ENCODE measurements at places on chromosomes 1 and 21.

GRCh38 chr1:193660428-193660827, 474.0 kb upstream of the B3GALT2 start:
- no peak for DNase-seq

GRCh38 chr1:230753586-230754251, 6.5 kb downstream of the CAPN9 start:
- DNase-seq = no peak

DNA sequence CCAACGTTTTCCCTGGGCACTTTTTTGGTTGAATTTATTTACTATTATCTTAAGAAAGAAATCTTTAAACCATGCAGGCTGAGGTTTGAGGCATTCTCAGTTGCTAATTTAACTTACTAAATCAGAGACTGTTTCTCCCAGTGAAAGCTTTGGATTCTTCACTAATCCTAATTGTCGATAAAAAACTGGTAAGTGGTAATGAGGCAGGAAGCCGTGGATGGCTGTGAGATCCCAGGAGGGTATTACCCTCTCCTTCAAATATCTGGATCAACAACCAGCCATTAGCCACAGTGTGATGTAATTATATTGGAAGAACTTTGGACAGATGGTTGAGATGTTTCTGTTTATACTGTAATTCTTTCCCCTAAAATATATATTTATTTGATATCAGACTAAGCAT, 485.0 kb downstream of the DISC1 start:
- DNase-seq = no peak

GRCh38 chr1:109365642-109366204, 32.0 kb downstream of the SORT1 start:
- no peak for DNase-seq

GRCh38 chr1:170664093-170664827, at the start of gene PRRX1:
PRRX1 (plus strand) TSS chr1:170664131; CDS start chr1:170664219, 88 bp downstream.
- DNase-seq = no peak

DNA sequence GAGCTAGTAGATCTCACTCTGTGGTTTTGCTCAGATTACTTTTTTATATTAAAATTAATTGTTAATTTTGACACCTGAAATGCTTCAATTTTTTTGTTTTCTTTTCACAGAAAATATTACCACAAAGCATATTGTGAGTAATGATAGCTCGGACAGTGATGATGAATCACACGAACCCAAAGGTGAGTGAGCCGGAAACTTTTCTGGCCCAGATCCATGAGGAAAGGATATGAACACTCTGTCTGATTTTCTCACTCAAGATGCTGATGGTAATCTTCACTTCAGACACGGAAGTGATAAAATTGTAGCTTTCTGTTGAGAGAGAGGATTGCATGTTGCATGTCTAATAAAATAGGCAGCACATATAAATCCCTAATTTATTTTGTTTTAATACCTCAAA, 121.8 kb downstream of the PLA2G4A start:
- DNase-seq = no peak

- no peak for DNase-seq
Observed at GRCh38 chr1:22615886-22616285, 20.5 kb upstream of the C1QA start.

DNA sequence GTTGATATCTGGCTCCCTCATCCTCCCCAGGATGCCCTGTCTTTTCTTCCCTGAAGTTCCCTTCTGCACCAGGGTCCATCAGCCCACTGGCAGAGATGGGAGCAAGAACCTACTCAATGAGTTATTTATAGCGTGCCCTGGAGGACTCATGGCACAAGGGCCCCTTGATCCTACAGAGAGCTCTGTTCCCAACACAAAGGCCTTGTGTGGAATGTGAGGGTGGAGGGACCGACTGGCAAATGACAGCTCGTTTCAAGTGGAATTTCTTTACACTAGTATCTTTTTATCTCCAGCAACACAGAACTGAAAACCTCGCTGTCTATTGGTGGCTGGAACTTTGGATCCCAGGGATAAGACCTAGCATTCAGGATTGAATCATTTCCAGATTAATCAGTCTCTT, 22.4 kb downstream of the CHI3L2 start:
- no peak for DNase-seq

DNA sequence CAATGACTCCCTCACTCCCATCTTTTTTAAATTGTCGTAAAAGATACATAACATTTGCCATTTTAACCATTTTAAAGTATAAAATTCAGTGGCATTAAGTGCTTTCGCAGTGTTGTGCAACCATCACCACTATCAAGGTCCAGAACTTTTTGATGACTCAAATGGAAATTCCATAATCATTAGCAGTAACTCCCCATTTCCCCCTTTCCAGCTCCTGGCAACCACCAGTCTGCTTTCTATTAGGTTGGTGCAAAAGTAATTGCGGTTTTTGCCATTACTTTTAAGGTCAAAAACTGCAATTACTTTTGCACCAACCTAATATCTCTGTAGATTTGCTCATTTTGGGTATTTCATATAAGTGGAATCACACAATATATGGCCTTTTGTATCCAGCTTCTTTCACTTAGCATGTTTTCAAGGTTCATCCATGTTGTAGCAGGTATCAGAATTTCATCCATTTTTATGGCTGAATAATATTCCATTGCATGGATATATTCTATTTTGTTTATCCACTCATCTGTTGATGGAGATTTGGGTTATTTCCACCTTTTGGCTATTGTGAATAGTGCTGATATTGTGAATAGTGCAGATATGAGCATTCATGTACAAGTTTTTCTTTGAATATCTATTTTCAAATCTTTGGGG, 159.7 kb downstream of the HIVEP3 start:
- peak; percentile 79 for DNase-seq

- no peak for DNase-seq
Observed at GRCh38 chr1:53643041-53643880, 95.7 kb downstream of the GLIS1 start.

GRCh38 chr1:203287898-203288297, 17.4 kb upstream of the BTG2 start:
- DNase-seq = no peak

GRCh38 chr1:200668514-200669313, 993 bp downstream of the DDX59 start:
- DNase-seq = no peak

- DNase-seq = no peak
Observed at GRCh38 chr1:110816945-110817344, 56.0 kb upstream of the CD53 start.

DNA sequence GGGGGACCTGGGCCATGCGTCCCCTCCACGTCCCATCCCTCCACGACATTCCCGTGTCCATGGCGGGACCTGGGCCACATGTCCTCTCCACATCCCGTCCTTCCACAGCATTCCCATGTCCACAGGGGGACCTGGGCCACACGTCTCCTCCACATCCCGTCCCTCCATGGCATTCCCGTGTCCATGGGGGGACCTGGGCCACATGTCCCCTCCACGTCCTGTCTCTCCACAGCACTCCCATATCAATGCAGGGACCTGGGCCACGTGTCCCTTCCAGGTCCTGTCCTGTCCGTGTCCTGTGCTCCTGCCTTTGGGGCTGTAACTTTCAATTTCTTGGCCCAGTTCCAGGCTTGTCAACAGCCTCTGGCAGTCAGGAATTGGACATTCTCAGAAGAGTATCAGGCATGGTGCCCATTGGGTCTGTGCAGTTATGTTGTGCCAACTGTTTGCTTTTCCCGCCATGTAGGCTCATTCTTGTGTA, 47.1 kb downstream of the WNT9A start:
- DNase-seq = no peak

GRCh38 chr1:94323311-94324177, 86.2 kb upstream of the ARHGAP29 start:
- no peak for DNase-seq

- DNase-seq = no peak
Observed at GRCh38 chr1:235019961-235020360, 108.7 kb downstream of the TOMM20 start.

- no peak for DNase-seq
Observed at GRCh38 chr1:151655371-151655770, 43.5 kb downstream of the SNX27 start.

DNA sequence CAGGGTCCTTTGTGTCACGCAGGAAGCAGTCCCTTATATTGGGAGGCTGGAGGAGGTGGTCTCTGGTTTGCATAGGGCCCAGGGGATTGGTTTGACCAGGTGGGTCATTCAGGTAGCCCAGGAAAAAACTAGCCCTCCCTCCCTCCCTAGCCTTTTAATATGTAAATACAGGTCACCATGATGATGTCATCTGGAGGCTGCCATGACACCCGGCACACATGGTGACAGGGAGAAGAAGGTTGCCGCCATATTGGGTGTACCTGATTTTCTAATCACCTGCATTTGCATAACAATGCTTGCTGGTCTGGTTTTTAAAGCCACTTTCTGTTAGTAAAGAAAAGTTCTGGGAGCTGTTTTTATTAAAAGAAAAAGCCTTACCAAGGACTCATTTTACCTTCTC, 791.0 kb upstream of the ADGRL4 start:
- no peak for DNase-seq

DNA sequence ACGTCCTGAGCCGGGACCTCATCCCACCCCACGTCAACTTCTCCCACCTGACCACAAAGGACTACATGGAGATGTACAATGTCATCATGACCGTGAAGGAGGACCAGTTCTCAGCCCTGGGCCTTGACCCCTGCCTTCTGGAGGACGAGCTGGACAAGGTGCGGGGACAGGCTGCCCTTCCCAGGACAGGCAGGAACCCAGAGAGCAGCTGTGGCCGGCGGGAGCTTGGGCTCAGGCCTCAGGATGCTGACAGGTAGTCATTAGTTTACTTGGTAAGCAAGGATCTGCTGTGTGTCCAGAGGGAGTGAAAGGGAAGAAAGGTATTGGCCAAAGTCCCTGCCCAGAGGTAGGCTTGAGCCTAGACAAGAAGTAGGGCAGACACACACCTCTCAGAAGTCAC, 17.6 kb upstream of the KCNC4 start:
- no peak for DNase-seq

GRCh38 chr1:213680677-213681325, 307.0 kb upstream of the PROX1 start:
- no peak for DNase-seq

DNA sequence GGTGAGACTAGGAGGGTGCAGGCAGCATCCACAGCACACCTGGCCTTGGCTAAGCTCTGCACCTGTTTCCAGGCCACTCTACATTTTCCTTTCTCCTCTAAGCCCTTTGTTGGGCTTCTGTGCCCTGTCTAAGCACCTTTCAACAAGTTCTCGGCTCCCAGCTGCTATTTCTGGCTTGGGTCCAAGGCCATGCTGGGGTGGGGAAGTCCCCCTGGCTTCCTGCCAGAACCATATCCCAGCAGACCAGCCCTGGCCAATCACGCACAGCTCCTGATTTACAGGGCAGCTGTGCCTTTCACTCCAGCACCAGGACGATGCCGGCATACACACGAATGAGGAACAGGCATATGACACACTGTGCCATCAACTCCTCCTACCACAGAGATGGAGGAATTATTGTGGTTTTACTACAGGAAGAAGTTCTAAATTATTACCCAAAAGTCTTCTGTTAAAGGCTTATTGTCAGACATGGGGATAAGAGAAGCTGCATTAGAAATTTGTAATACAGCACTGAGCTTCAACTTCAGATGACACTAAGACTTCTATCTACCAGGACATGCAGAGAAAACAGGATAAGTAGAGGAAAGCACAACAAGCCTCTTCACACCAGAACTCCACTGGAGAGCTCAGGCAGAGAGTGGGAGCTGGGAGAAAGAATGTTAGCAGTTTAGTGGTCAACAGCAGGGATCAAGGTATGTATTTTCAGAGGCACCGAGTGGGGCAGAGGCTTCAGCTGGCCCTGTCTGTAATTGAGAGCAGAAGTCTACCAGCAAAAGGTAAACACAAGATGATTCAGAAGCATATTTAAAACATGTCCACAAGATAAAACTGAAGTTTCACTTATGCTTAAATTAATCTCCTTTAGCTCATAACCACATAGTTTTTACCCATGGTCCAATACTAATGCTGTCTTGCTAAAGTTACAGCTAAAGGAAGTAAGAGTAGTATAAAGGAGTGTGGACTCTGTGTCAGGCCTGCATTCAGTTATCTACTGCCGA, 37.4 kb downstream of the TRIT1 start:
- DNase-seq = peak; percentile 77

DNA sequence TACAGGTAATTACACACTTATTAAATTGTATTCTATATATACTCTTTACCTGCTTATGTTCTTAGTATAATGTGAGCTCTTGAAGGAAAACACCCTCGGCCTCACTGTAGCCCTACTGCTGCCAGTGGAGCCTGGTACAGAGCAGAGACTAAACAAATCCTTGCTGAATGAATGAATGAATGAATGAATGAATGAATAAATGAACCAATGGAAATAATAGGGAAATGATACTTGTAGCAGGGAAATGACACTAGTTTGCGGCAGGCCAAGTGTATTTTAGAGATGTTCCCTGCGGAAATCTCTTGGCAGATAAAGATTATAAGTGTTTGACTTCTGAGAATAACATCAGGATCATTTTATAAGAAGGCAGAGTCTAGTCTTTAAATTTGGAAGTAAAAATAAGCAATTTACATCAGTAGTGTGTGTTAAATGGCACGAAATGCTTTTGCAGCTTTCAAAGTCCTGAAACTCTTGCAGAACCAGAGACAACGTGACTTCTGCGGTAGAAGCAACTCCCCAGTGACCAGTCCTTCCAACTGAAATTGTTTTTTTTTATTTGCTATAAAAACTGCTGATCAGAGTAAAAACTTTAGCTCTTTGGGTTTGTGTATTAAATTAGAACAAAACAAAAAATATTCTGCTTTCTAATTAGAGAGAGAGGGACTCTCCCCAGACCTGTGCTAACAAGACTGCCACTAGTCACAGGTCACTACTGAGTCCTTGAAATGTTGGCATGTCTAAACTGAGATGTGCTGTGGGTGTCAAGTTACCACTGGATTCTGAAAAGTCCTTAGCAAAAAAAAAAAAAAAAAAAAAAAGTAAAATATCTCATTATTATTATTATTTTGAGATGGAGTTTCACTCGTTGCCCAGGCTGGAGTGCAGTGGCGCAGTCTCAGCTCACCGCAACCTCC, 199.3 kb upstream of the MAP1LC3C start:
- no peak for DNase-seq

GRCh38 chr1:226082959-226083301, 20.4 kb downstream of the H3-3A start:
- DNase-seq = no peak

DNA sequence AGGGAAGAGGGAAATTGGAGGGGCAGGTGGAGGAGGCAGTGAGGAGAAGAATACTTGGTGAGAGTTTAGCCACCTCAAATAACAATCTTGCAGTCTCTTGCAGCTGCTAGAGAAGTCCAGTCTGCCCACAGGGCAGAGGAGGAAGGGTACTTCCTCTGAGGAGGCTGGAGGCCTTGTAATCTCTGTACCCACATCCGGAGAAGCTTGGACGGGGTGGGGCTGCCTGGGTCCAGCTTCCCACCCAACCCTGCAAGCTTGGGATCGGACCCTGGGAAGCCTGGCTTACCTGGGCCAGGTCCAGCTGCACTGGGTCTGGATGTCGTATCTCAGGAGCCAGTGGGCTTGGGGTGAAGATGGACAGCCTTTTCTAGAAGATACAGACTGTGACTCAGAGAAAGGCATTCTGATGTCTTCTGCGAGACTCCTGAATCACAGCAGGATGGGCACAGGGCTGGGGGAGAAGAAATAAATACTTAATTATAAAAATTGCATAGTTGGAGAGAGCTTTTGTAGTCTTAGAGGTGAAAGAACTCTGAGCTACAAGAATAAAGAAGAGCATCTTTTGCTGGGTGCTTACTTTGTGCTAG, 111.8 kb upstream of the JUN start:
- no peak for DNase-seq

GRCh38 chr1:5705751-5706150, 286.5 kb downstream of the NPHP4 start:
- no peak for DNase-seq
